Naive thymus-derived CD8-positive, alpha-beta T cell (primary cell): ENCODE measurements at places on chromosomes 6 and 20. TPM values are rescaled to one million over a fixed set of nuclear protein-coding genes. Genes with fewer than 3 reads are reported as not detected.

The HLA-F gene
- 626 TPM for polyA plus RNA-seq

The SNPH gene
- polyA plus RNA-seq = 5.2 TPM

- H3K36me3 ChIP-seq = no peaks in the 10 kb centered on the region
- no peaks in the 10 kb centered on the region for H3K4me1 ChIP-seq
- H3K27me3 ChIP-seq = no peaks in the 10 kb centered on the region
- no peak overlapping the region for H3K4me3 ChIP-seq
- no peak overlapping the region for H3K27ac ChIP-seq
- DNase-seq = no peak
Measured at GRCh38 chr6:113464960-113465359, 392.2 kb upstream of the MARCKS start.

- H3K27me3 ChIP-seq = no peaks in the 10 kb centered on the region
- H3K36me3 ChIP-seq = no peaks in the 10 kb centered on the region
- H3K27ac ChIP-seq = no peak overlapping the region
- H3K4me1 ChIP-seq = no peaks in the 10 kb centered on the region
Measured at GRCh38 chr6:74782346-74782745, 423.5 kb downstream of the COL12A1 start.
